ENCODE measurements at places on chromosomes 7 and 10. TPM values are rescaled to one million over a fixed set of nuclear protein-coding genes. Genes with fewer than 3 reads are reported as not detected.

DNA sequence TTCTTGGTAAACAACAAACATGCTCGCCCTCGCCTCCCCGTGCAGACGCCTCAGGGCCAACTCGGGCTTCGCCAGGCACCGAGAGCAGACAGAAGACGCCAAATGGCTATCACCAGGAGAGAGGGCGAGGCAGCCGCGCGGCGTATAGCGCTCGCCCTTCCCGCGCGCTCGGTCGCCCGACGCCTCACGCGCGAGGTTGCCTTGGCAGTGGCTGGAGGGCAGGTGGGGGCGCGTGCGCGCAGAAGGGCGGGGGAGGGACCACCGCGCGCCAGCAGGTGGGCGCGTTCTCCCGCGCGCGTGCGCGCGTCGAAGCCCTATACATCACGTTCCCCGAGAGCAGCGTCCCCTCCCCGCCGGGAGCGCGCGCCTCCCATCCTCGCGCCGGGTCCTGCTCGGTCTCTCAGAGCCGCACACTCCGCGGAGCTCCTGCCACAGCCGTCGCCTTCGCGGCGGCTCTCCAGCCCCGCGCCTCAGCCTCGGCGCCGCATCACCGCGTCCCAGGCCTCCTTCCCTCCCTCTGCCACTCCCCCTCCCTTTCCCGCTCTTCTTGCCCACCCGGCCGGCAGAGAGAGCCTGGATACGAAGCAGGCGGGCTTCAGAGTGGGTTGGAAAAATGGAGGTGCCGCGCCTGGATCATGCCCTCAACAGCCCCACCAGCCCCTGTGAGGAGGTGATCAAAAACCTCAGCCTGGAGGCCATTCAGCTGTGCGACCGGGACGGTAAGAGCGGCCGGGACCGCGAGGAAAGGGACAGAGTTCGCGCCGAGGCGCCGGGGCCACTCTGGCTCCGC, at the start of gene PHYHIPL:
Gene PHYHIPL (plus strand): TSS at position 403 of the 790 bp plus-strand sequence. CDS start 211 bp downstream, at position 614.
- DNase-seq, result no peak

The EIF3A gene
- 161 TPM for total RNA-seq

The CUL1 gene
- total RNA-seq, result 56.6 TPM

The GFRA1 gene
- total RNA-seq, result not detected

- peak; percentile 33 for DNase-seq
Measured at GRCh38 chr10:118543714-118544400, 51.6 kb downstream of the PRLHR start.

All from OCI-LY7 (cell line).